AG09309 (cell line): ENCODE measurements at places on chromosomes 4 and X.

DNA sequence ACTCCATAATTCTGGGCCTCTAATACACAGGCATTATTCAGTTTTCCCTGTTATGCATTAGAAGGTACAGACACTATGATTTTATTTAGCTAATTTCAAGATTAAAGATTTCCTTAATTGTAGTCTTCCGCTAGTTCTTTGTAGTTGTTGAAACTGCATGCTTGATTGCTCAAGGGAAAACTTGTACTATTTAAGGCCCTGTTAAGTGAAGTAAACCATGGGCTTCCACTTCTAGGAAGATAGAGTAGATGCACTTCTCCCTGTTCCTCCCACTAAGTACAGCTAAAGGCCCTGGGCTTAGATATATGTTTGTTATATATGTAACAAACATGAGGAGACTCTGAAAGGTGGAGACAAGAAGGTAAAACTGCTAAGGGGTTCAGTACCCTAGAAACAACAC is 215.8 kb upstream of the LEF1 start:
- no peak for DNase-seq

DNA sequence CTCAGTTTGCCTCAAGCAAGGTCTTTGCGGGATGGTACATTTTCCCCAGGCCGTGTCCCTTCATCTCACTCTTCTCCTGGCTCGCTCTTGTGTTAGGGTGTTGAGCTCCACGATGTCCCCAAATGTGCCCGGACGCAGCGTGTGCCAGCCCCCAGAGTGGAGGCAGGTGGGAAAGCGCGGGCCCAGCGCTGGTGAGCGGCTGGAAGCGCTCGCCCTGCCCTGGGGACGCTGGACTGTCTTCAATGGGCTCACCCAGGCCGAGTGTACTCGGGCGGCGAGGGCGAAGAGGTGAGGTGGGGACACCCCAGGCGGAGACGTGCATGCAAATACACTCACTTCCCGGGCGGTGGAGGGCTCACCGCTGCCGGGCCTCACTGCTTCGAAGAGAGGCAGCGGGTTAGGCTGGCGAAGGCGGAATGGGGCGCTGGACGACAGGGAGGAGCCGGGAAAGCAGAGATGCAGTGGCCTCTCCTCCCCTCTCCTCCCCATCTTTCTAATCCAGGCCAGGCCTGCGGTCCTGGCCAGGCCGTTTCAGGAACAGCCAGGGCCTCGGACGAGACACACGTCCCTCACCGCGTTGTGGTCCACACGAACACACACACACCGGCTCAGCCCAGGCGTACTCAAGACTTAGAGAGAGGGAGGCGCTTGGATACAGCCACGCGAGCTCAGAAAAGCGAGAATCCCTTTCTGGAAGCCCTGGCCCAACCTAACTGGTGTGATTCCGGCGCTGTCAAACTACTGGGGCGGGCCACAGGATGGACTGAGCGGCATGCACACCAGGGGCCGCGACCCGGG is 2.2 kb downstream of the NKX6-1 start:
- no peak for DNase-seq

DNA sequence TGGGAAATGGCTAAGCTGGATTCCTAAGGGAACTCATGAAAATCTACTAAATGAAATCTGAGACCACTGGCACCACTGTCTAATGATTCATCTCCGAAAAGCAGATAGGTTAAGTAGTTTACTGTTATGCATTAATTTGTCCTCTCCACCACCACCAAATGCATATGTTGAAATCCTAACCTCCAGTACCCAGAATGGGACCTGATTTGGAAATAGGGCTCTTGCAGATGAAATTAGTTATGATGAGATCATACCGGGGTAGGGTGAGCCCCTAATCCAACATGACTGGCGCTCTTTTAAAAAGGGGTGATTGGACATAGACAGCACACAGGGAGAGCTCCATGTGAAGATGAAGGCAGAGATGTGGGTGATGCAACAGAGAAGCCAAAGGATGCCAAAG is 124.9 kb upstream of the GUCY1A1 start:
- no peak for DNase-seq

DNA sequence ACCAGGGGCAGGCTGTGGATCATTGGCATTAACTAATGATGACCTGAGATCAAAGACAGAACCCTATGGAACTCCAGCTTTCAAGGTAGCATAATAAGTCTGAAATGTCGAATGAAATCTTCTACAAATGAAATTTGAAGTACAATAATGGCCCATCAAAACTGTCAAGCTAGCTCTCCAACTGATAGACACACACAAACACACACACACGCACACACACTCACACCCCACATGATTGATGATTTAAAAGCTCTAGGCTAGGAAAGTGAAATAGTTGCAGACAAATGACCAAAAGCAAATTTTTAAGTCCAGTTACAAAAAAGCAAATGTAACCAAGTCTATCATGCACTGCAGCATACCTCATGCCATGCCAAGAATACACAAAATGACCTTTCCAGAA is 655.7 kb downstream of the C4orf33 start:
- DNase-seq: no peak

GRCh38 chr4:4994312-4995097 is 24.8 kb downstream of the CYTL1 start:
- DNase-seq: no peak

DNA sequence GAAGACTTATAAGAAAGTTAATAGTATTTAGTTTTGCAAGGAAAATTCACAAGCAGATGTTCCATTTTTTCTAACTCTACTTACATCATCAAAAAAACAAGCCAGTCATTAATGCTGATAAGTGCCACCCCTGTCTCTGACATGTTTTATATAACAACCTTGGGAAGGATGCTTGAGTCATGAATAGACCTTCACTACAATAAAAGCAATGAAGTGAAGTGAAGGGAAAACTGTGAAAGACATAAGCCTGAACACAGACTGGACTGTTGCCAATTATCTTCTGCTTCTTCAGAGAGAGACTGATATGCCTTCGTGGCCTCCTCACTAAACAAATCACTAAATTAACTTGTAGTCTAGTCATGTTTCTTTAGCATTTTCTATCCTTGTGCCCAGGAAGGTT is 353.2 kb downstream of the PDHA2 start:
- no peak for DNase-seq

DNA sequence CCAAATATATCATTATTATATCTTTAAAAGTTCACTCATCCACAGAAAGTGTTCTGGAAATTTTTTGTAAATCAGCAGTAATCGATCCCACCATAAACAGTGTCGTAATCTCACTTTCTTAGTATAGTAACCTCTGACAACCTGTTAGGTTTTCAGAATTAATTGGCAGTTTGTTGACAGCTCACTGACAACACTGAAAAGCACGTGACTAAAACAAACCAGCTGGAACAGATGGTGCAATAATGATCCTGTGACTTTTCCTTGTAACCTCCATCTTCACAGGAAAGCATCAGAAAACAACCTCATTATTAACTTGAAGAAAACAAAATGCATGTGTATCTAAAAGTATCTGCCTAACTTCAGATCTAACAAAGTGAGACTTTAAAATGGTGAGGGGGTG is 48.5 kb downstream of the FSTL5 start:
- DNase-seq: no peak

GRCh38 chrX:71227370-71228062 is 4.5 kb downstream of the GJB1 start:
- no peak for DNase-seq

DNA sequence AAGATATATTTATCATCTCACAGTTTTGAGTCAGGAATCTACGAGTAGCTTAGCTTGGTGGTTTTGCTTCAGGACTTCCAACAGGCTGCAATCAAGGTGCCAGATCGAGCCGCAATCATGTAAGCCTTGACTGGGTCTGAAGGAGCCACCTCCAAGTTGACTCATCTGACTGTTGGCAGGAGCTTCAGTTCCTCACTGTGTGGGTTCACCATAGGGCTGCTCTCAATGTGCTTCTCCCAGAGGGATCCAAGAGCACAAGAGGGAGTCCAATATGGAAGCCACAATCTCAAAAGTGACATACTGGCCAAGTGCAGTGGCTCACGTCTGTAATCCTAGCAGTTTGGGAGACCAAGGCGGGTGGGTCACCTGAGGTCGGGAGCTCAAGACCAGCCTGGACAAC is 26.5 kb downstream of the DCHS2 start:
- no peak for DNase-seq

DNA sequence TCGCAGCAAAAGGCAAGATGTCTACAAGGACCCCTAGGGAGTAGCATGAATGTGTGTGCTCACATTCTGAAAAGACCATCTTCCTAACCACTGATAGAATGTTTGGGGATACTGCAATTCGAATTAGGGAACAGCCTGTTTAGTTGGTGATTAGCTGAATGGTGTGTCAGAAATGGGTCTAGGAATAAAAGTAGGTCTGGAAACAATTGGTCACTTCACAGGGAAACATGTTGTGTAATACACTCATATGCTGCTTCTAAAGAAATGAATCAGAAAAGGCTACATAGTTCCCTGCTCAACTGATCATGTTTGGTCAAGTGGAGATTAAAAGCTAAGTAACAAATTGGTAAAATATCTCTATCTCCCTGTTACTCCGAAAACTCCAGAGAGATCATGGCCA is 2362.4 kb upstream of the TENM3 start:
- DNase-seq: no peak

- no peak for DNase-seq
Observed at GRCh38 chrX:100264200-100264599, 145.9 kb downstream of the PCDH19 start.

- peak; percentile 14 for DNase-seq
Observed at GRCh38 chrX:34875204-34875603, 67.4 kb upstream of the FAM47B start.

DNA sequence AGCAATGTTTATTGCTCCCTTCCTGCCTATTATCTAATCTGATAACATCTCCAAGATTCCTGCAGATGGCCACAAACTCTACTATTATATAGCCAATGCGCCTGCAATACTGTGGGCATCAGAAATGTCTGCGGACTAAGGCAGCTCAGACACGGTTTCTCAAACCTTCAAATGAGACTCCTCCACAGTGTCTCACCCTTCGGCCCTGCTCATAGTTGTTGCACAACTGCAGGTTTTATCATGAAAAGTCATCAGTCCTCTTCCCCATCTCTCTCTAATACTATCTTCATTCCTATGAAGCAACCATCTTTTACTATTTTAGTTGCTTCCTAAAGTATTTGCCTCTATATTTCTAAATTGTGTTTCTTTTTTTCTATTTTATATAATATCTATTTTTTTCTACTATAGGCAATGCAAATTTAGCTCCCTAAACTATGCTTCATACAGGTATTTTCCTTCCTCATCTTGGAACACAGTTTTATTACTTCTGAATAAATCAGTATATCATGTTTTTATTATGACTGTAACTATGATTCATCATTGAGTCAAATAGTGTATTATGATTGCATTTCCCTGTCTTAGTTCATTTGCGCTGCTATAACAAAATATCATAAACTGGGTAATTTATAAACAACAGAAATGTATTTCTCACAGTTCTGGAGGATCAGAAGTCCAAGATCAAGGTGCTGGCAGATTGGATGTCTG is 129.7 kb upstream of the EDNRA start:
- DNase-seq: no peak

GRCh38 chrX:133606990-133607389 is 191.7 kb upstream of the GPC4 start:
- DNase-seq: no peak

GRCh38 chr4:40150932-40151331 is 45.9 kb upstream of the RHOH start:
- no peak for DNase-seq

DNA sequence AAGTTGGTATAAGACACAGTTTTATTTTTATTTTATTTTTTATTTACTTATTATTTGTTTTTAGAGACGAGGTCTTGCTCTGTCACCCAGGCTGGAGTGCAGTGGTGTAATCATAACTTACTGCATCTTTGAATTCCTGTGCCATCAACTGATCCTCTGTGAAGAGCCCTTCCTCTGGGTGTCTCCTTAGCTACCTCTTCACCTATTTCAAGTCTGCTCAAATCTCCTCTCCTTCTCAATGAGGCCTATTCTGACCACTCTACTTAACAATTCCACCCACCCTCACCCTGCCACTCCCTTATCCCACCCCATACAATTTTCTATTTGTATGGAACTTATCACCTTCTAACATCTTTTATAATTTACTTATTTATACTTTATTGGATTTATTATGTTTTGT is 183.4 kb downstream of the PPP3CA start:
- no peak for DNase-seq

GRCh38 chr4:105106426-105106825 is 40.2 kb upstream of the TET2 start:
- DNase-seq: no peak

DNA sequence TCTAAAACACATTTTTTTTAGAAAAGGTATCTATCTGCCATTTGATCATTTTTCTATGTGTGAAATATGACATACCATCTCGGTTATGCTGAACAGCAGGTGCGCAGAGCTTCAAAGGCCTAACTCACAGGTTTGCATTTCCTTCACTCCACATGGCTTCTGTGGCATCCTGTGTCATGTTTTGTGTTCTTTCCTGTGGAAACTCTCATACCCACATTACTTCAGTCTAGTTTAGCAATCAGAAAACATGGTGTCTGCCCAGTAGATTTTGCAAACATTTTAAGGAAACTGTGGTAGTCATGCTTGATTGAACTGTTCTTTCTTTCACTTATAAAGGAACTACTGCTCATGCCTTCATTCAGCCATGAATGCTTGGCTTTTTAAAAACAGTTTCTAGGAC is 11.3 kb upstream of the ARAP2 start:
- no peak for DNase-seq

DNA sequence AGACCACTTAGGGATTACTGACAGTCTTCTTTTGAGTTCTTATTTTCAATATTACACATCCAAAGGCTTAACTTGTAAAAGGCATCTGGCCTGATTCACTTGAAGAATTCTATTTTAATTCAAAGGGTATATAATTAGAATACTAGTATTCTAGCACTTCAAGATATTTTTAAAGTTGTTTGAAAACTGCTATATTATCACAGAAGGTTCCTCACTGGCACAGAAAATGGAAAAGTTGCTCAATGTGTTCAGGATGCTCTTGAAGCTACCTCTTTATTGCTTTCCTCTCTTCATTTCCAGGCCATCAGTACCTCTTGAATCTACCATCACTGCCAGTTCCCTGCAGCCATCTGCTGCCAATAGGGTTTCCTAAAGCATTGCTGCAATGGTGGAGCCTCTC is 271.4 kb downstream of the KCNIP4 start:
- no peak for DNase-seq

DNA sequence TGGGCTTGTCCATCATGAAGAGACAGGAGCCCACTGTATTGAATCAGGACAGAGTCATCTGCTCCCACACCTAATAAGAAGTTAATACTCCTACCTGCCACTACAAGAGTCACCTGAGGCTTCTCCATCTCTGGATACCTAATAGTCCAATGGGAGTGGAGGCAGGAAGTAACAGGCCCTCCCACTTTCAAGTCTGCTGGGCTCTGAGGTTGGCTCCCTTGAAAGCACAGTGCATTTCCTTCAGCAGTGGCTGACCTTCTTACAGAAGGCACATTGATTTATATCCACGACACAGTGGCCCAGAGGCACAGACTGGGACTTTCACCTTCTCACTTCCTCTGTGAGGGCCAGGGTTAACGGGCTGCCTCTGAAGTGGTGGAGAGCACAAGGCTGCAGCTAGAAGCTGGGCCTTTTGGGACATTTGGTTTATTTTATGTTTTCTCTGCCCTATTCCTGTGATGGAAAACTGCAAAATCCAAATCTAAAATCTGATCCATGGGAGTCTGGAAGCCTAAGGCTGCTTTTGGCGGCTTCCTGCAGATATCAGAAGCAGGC is 38.1 kb downstream of the FRG2 start:
- DNase-seq: no peak

- DNase-seq: no peak
Observed at GRCh38 chr4:86908251-86908657, 16.0 kb upstream of the C4orf36 start.

GRCh38 chr4:142607976-142608375 is 238.1 kb downstream of the INPP4B start:
- DNase-seq: no peak

GRCh38 chr4:106671716-106672115 is 303.1 kb upstream of the GIMD1 start:
- DNase-seq: no peak
